ENCODE measurements at places on chromosomes 5 and 9. TPM values are rescaled to one million over a fixed set of nuclear protein-coding genes. Genes with fewer than 3 reads are reported as not detected.
A peak's percentile ranks its signal among the peaks of the same experiment; 100 is the strongest.

- no peak for DNase-seq
These were observed 1073.5 kb downstream of the MAT2B start for GRCh38 chr5:164578911-164579310.

DNA sequence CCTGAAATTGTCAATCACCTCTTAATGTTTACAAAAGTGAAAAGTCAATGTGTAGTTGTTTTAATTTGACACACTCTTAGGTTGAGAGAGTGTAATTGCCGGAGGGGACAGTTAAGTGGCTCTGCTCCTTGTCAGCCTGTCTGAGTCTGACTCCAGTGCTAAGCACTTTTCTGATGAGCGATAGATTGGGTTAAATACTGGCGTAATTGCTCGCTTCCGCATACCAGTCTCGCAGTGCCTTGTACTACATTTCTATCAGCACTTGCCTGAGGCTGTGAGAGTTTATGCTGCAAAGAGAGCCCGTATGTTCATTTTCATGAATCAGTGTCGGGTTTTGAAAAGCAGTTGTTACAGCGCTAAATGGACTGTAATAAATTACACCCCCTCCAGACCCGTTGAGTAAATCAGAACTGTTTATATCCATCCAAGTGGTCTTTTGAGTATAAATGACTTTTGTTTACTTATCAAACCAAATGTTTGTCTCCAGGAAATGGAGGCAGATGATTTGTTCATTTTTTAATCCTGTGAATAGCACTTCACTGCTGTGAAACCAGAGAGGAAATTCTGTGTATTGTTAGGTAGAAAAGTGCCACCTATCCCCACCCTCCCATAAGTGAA lies 41.0 kb upstream of the DMRT3 start:
- DNase-seq: no peak

- DNase-seq: no peak
These were observed 198.8 kb upstream of the TYRP1 start for GRCh38 chr9:12494411-12494810.

DNA sequence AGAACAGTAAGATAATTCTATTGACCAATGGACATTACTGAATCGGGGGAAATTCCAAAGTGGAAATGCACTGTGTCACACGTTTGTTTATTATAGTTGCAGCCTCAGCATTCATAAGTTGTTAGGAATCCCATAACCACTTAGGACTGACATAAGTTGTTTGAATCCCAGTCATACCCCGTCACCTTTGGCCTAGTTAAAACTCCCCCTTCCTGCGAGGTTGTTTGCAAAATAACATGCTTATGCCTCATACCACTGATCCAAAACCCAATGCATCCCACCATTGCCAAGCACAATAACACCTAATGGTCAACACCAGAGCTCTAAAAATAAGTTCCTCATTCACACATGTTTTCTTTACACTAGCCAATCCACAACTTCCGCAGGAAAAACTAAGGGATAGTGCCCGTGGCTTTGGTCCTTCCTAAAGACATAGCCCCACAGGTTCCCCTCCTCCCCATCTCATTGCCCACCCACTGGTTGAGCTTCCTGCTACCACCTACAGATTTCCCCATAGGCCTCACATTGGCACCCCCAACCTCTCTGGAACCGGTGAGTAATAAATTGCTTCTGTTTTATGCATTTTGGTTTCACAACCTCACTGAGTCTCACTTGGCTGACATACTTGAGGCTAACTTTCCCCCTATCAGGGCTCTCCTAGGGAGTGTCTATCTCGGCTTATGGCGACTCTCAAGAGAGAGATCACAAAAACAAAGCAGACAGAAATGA lies 42.3 kb upstream of the MUSK start:
- DNase-seq: peak; percentile 7

The STC2 gene
- polyA plus RNA-seq: not detected

- DNase-seq: no peak
These were observed 566.0 kb upstream of the DMAC1 start for GRCh38 chr9:8365466-8366160.

GRCh38 chr5:9098990-9099389 lies 446.9 kb downstream of the SEMA5A start:
- DNase-seq: no peak

DNA sequence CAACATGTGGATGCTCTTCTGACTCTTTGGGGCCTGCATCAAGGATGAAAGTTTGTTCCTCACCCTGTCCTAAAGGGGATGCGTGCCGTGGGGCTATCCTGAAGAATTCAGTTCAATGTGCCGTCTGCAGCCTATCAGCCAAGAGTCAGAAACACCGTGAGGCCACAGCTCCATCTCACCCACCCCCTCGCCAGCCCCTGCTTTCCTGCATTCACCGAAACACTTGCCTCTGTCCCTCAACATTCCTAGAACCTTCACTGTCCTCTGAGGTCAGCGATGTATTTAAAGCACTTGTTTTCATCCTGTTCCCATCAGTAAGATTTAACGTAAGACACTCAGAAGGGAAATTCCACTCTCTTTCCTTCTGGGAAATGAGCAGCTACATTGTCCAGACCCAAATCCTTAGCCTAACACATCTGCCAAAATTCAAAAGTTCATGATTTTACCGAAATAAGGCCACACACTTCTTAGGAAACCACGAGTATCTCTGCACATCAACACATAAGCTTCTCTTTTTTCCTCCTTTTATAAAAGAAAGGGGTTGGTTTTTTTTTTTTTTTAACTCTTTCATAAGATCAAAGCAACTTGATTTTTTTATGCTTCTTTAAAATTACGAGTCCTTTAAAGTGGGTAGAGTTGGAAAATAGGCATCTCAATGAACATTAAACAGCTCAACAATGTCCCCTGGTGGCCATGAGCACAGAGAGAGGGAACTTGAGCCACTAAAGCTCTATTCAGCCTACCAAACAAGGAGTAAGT lies 100.7 kb downstream of the SUSD1 start:
- DNase-seq: peak; percentile 20

DNA sequence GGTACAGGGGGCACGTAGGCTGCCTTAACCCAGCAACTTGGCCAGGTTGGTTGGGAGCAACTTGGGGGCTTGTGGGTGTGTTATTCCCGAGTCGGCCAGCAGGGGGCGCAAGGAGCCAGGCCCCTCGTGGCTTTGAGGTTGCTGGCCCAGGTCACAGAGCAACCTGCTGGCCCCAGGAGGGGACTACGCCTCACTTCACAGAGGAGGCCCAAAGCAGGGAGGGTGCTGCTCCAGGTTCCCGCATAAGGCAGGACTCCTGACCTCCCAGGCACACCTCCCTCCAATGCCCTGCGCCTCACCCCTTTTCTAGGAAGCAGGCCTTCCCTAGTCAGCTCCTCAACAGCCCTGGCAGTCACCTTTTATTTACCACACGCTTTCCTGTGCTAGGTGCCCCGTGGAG lies 18.1 kb downstream of the KYAT1 start:
- DNase-seq: peak; percentile 73

- no peak for DNase-seq
These were observed 7.1 kb downstream of the SPACA9 start for GRCh38 chr9:132885720-132886333.

DNA sequence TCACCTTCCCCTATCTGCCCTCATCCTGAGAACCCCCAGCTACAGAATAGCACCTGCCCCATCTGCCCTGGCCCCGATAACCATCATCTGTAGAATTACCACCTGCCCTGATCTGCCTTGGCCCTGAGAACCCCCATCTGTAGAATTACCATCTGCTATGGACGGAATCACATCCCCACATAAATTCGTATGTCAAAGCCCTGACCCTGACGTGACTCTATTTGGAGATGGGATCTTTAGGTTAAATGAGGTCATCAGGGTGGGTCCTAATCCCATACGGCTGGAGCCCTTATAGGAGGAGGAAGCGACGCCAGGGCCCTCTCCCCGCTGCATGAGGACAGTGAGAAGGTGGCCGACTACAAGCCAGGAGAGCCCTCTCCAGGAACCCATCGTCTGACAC lies 32.6 kb downstream of the SARDH start:
- no peak for DNase-seq

DNA sequence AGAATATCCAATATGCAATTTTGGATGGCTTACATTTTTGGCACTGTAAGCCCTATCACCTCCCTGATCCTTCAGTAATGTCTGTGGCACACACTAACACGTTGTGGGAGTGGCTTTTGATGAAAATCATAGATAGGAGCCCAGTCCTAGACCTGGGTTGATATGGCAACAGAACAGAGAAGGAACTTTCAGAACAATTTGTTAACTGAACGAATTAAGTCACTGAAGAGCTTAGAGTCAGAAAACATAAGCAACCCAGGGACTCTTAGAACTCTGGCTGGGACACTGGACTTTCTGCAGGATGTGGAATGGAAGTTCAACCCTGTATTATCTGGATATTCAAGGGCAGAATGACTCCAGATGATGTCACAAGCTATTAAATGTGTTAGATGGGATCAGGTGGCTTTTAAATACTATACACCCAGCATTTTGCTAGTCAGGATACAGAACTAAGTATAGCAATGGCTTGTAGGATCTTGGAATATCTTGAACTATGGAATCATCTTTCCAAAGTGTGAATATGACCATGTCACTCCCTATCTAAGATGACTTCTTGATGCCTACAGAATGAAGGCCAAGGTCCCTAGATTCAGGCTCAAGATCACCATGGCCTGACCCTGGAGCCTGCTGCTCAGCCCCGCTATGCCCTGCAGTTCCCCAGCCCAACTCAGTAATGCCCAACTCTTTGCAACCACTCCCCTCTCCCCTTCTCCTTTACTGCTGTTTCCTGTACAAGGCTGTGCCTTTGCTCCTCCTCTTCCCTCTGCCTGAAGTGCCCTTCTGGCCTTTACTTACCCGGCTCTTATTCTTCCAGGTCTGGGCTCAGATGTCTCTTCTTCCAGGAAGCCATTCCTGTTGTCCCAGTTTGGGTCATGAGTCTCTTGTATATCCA lies 42.8 kb downstream of the VLDLR start:
- DNase-seq: no peak

DNA sequence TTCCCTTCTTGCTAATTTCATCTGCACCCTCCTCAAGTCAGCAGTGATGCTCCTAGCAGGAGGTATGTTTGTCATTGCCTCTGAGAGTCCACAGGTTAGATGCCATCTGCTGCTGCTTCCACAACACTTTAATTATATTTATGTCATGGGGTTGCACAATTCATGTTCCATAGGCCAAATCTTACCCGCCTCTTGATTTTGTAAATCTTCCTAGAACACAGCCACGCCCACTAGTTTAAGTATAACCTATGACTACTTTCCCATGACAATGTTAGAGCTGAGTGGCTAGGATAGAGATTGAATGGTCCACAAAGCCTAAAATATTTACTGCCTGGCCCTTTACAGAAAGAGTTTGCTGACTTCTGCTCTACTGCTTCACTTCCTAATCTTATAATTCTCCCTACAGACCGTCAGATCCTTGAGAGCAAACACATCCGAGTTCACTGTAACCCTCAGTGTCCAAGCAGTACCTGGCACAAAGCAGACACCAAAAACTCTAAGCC lies 21.1 kb downstream of the LIFR start:
- no peak for DNase-seq

The DBH gene
- not detected for polyA plus RNA-seq

DNA sequence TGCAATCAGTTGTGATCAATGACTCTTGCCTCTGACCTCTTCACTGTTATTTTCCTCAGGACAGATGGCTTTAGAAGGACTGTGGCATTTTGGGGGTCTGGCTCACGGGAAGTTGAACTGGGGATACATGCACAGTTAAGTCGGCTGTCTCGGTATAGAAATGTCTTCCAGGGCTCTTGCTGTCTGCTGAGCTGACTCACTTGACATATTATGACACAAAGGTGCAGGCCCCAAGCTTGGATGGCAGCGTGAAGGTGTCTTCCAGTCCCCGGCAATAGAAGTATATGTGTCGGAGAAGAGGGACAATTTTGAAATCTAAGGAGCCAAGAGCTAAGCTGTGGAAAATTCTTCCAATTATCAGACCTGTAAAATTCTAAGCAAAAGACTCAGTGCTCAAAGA lies 9.8 kb upstream of the ARSI start:
- no peak for DNase-seq

The NUTM2G gene
- not detected for polyA plus RNA-seq

DNA sequence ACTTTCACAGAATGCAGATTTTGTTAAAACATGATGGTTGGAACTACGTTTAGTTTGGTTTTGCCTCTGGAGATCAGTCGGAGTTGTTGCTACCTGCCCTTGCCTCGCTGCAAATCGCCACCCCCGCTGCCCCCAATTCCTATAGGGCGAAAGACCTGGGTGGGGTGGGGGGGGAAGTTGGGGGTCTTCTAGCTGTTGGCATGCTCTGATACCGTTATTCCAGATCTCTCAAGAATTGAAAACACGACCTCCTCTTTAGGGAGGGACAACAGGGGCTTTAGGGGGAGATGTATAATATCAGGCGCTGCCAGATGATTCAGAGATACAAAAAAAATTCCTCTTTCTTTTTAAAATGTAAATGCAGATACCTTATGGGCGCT lies 36.4 kb upstream of the NFIB start:
- no peak for DNase-seq

DNA sequence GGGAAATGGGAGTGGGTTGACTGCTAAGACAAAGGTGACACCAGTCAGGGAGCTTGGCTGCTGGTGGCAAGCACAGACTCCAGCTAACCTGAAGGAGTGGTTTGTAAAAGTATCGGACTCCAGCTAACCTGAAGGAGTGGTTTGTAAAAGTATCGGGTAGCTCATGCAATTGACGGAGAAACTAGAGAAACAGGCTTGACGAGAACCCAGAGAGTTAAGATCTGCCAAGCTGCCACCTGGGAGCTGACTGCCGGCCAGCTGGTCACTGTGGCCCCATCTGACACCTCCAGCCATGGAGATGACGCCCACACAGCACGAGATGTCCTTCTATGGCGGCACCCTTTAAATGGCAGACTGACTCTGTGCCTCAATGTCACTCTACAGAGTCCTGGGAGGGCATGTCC lies 28.3 kb upstream of the CRB2 start:
- DNase-seq: no peak

The C5orf63 gene
- not detected for polyA plus RNA-seq

DNA sequence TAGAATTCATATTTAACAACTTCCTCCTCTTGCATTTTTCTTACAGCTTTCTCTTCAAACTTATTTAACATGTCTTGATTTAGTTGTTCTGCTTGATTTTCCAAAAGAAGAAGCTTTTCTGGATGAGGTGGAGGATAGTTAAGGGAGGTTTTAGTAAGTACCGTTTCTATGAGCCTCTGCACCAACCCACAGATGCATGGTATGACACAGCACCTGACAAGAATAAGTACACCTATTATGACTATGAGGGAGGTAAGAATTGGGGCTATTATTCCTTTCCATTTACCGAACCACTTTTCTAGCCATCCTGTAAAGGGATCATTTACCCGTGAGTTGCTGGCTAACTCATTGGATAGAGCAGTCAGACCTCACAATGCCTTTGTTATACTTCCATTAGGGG lies 2.5 kb upstream of the HMGCS1 start:
- DNase-seq: no peak

DNA sequence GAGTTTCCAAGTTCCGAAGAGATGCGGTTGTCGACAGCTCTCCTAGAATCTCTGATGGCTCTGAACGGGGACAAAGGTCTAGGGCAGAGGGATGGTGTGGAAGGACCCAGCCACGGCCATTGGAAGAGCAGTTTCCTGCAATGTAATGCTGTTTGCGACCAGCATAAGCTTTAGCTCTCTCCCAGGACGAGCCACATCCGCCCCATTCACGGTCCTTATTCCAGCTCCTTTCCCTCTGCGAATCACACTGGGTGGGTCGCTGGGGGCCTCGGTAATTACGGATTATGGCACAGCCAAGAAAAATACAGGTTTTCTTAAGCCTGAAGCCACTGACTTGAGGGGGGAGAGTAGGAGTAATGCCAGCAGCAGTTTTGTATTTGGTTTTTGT lies 22.7 kb downstream of the ANXA2R start:
- peak; percentile 27 for DNase-seq

The APBA1 gene
- polyA plus RNA-seq: not detected
